ENCODE measurements at places on chromosomes 11 and 22.
A peak's percentile ranks its signal among the peaks of the same experiment; 100 is the strongest.

DNA sequence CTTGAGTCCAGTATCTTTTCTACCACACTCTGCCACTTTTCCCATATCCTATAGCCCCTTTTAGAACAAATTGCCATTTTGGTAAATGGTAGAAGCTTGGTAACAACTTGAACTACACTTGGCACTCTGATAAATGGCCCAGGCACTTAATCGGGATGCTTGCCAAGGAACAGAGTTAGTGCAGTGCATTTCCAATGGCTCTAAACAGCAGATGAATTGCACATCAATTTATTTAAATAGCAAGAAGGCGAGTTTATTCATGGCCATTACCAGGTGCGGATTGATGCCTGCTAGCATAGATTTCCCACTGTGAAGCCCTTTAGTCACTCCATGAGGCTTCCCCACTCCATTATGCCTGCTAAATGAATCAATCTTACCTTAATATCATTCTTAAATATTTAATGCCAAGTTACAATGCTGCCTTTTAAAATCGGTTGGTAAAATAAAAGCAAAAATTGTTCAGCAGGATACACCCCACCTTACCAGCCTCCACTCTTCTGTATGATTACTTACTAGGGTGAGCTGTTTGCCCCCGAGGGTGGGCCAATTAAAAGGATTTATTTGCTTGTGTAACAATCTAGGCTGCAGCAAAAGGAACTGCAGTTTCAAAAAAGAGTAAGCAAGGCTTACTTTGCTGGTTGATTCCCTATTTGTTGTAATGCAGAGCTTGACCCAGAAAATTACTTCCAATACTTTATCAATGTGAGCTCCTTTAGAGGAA, 136.0 kb upstream of the ARHGAP42 start:
- DNase-seq = peak; percentile 91

GRCh38 chr22:19576460-19577421, 52.5 kb upstream of the CLDN5 start:
- no peak for DNase-seq

- DNase-seq = no peak
These were observed 53.8 kb downstream of the DENND5A start for GRCh38 chr11:9211322-9211721.

GRCh38 chr11:46916286-46917108, 1.9 kb downstream of the LRP4 start:
- no peak for DNase-seq

DNA sequence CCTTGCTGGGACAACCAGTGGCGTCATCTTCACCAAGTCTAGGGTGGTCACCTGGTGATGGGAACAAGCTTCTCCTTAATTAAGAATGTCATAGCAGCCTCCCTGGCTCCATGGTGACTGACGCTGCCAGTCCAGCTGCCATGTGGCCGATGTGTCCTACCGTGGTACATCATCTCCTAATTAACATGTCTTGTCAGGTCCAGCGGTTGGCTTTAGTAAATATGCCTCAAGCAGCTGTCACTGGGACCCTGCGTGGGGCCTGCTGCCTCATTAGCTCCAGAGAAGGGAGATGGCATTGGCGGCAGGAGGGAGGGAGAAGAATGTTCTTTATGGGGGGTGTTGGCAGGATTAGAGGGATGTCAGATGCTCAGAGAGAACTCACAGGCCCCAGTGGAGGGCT, 271.9 kb downstream of the ST3GAL4 start:
- no peak for DNase-seq

GRCh38 chr11:115612046-115612730, 108.0 kb upstream of the CADM1 start:
- DNase-seq = no peak

- no peak for DNase-seq
These were observed 224.7 kb upstream of the BLID start for GRCh38 chr11:122340607-122341290.

GRCh38 chr11:3866206-3866605, 10.7 kb downstream of the STIM1 start:
- DNase-seq = no peak
